A549 treated with Mapracorat at 1 μM for 4 hours (cell line): ENCODE measurements at places on chromosomes 12 and 14. TPM values are rescaled to one million over a fixed set of nuclear protein-coding genes. Genes with fewer than 3 reads are reported as not detected.

Gene MYF5
- total RNA-seq: not detected in 5 replicates

Gene CD163
- 0.09 TPM in 1 of 5 replicates, not detected in the others for total RNA-seq

Gene ITGB7
- total RNA-seq: 0.35 to 0.84 TPM (median 0.55 TPM) in 5 replicates

Gene NYNRIN
- 0.23 to 0.36 TPM (median 0.29 TPM) in 5 replicates for total RNA-seq

Gene GPR132
- 0.40 to 0.70 TPM (median 0.56 TPM) in 5 replicates for total RNA-seq
